ENCODE measurements at places on chromosomes 13 and 19.

- DNase-seq: no peak
Measured at GRCh38 chr13:91896547-91896946, 498.1 kb downstream of the GPC5 start.

GRCh38 chr13:60094385-60095088 lies 69.2 kb downstream of the DIAPH3 start:
- DNase-seq: no peak

DNA sequence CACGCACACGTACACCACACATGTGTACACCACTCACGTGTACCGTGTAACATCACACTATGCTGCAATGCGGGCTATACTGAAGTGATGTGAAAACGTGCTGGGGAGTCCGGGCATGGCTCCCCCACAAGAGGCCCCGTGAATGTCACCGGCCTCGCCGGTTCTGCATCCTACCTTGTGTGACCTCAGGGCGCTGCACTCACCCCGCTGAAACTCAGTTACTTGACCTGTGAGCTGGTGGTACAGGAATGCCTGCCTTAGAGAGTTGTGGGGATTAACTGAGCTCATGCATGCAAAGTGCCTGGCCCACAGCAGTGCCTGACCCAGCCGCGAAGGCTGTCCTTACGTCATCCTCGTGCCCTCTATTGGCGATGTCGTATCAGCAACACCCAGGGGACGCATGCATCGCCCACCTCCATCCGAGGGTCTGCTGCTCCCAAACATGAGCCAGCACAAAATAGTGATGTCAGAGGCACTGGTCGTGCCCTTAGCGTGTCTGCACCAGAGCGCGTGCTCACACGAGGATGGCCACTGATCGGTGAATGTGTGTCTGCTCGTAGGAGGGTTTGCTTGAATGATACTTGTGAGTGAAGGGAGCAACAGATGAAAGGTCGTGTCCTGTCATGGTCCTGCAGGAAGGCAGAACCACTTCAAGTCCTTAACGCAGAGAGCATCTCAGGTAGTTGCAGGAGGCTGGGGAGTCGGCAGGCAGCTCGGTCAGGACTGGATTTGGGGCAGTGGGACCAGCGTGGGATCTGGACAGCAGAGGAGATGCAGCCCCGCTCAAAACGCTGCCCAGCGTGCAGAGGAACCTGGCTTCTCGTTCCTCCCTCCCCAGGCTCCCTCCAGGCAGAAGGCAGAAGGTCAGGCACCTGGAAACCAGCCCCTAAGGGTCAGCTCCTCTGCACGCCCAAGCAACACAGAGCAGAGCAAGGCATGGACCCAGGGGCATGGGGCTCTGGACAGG lies 126.2 kb upstream of the SPACA7 start:
- DNase-seq: no peak

GRCh38 chr13:43196086-43196621 lies 172.8 kb downstream of the DNAJC15 start:
- DNase-seq: no peak

DNA sequence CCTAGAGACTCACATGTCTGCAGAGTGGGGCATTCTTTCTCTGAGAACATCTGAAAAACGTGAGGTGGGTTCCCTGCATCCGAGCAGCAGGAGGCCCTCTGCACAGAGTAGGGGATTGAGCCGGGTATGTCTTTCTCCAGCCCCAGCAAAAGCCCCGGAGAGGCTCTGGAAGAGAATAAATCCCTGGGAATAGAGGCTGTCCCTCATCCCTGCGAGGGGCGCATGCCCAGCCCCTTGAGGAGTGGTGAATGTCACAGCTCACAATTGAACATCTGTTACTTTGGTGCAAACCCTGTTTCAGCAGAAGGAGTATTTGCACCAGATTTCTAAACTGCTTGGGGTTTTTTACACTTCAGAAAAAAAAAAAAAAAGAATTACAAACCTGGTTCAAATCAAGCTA lies 164.6 kb downstream of the FGF14 start:
- no peak for DNase-seq

DNA sequence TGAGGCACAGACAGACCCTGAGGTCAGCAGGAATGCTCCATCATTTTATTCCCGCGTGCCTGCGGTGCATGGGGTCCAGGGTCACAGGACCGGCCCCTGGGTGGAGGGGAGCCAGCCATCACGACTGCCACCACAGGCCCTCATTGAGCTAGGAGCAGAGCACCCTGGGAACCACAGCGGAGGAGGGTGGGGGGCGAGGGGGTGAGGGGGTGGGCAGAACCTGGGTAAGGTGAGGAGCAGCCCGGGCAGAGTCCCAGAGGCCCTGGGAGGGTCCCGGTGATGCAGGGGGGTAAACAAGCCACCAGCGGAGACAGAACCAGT lies 1.2 kb upstream of the MADCAM1 start:
- DNase-seq: no peak

DNA sequence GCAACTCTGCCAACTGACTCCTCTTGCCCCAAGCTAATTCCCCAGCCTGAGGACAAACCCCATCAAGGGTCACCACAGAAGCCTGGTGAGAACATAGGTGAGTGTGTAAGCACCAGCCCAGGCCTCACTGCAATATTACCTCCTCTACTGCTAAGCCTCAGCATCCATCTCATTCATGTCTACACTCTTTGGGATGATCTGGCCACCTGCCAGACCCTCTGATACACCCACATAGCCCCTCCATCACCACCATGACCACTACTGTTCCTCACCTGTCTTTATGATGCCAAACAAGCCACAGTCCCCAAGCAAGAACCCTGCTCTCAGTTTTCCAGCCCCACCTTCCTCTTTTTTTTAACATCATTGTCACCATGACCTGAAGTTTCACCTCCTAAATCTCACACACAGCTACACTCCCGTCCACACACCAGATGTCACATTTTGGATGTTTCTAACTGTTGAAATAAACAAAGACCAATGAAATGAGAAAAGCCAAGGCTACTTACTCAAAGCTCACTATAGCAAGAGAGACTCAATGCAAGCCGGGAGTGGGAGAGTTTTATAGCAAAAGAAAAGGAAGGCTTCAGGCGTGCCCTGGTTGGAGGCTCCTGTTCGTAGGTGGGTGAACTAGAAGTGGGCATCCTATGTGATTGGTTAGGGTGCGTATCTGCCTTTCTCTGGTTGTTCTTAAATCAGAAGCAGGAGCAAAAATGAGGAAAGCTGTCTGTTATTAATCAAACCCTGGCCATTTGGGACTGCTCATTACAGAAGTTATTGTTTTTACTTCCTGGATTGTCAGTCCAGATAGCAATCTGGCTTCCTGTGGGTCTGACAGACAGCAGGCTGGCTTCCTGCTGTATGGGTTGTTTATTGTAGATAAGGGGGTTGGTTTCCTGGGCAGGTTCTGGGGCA lies 2.0 kb downstream of the ZNF792 start:
- DNase-seq: no peak

- DNase-seq: no peak
Measured at GRCh38 chr19:13758795-13759194, 5.5 kb upstream of the MRI1 start.

- DNase-seq: no peak
Measured at GRCh38 chr19:45139286-45140143, 21.3 kb downstream of the NKPD1 start.

GRCh38 chr19:33000510-33000909 lies 28.5 kb downstream of the FAAP24 start:
- DNase-seq: no peak

DNA sequence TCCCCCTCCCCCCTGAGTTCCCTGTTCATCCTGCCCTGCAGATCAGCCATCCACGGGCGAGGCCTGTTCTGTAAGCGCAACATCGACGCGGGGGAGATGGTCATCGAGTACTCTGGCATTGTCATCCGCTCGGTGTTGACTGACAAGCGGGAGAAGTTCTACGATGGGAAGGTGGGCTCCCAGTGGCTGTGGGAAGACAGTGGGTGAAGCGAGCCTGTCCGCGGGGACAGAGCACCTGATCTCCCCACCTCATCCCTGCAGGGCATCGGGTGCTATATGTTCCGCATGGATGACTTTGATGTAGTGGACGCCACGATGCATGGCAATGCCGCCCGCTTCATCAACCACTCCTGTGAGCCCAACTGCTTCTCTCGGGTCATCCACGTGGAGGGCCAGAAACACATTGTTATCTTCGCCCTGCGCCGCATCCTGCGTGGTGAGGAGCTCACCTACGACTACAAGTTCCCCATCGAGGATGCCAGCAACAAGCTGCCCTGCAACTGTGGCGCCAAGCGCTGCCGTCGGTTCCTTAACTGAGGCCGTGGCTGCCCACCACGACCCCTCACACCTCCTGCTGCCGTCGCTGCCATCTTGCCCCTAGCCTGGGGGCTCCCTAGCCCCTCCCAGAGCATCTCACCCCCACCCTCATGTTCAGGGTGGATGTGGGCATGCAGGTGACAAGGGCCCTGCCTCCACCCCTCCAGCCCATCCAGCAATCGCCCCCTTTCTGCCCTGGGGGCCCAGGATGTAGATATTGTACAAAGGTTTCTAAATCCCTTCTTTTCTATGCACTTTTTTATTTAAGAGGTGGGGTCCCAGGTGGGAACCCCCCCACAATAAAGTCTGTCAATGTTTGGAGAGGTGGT lies 4.0 kb downstream of the IGFLR1 start:
- no peak for DNase-seq

DNA sequence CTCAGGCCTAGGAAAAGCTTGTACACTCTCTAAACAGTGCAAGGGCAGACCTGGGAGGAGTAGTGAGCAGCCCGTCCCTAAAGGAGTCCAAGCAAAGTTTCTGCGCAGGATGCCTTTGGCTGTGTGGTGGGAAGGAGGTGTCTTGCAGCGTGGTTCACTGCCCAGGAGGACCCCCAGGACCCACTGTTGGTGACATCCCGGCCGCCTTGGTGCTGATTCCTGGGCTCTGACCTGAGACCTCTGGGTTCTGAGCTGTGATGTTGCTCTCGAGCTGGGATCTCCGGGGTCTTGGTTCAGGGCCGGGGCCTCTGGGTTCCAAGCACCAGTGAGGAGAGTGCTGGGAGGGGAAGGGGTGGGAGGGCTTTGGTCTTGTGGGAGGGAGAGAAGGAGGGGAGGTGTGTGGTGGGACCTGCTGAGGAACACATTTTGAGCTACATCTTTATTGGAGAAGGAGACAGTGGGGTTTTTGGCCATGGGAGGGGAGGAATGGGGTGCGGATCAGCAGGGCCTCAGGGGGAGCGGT lies 4.1 kb downstream of the PGLYRP1 start:
- no peak for DNase-seq

DNA sequence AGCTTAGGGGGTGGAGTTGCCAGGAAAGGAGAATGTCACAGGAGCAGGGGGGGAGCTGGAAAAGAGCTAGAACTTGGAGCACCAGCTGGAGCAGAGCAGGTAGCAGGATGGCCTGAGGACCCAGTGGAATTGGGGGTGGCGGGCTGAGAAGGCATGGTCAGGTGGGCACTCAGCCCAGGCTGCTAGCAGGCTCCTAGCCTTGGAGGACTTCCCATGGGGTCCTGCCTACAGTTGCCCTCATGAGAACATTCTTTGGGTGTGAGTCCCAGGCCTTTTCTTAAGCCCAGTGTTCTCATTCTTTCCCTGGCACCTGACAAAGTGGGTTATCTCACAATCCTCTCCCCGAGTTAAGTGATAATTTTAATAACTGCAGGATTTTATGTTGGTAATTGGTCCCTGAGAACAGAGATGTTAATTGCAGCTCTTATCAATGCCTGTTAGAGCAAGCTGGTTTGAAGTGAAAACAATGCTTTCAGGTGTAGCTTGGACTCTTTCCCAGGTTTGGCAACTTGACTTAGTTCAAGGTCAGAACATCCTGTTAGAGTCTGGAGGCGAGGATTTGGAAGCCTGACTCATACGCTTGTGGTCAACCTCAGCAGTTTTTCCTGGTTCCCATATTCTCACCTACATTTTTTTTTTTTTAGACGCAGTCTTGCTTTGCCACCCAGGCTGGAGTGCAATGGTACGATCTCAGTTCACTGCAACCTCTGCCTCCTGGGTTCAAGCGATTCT lies 18.1 kb upstream of the OLFM4 start:
- DNase-seq: no peak

- DNase-seq: no peak
Measured at GRCh38 chr13:102769679-102770078, 3.9 kb downstream of the TEX30 start.

DNA sequence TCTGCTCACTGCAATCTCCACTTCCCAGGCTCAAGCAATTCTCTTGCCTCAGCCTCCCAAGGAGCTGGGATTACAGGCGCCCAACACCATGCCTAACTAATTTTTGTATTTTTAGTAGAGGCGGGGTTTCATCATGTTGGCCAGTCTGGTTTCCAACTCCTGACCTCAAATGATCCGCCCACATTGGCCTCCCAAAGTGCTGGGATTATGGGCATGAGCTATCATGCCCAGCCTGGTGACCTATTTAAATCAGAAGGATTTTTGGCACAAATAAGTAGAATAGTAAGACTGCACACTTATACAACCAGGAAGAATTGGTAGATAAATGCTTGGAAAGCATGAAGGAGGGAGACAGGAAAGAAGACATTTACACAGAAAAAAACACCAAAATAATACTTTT lies 53.4 kb upstream of the AKAP11 start:
- DNase-seq: no peak

DNA sequence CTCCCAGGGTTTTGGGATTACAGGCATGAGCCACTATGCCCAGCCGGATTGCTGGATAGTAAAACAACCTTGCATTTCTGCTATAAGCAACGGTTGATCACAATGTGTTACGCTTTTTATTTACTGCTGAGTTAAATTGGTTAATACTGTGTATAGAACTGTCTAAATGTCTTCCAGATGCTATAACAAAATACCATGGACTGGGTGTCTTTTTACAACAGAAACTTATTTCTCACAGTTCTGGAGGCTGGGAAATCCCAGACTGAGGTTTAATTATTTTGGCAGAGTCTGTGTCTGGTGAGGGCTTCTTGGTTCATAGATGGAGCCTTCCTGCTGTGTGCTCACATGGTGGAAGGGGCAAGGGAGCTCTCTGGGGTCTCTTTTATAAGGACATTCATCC lies 65.5 kb downstream of the ING1 start:
- no peak for DNase-seq

DNA sequence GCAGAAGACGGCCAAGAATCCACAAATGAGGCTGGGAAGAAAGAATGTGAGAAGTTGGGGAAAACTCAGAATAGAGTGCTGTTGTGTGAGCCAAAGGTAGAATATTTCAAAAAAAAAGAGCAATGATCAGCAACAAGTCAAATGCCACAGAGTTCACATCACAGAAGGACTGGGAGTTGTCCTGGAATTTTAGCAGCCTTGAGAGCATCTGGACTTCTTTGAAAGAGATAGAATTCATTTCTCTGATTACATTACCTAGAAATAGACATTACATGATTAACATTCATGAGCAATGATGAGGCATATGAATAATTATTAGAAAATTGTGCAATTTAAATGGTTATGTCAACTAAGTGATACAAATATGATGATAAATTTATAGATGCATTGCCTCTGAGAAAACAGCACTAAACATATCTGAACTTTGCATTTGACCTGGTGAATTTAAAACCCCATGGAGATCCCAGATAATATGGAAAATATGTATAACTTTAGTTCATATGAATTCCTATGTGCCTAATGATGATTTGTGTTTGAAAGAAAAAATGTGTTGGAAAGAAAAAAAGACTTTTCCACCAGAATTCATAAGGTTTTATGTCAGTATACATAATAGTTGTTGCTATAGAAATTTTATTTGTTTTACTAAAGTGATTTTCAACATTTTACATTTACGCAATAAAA lies 186.2 kb downstream of the POSTN start:
- no peak for DNase-seq

Measured in NCI-H510A treated with DMSO at 0.1 percent for 48 hours (cell line).